A172 (cell line): ENCODE measurements at places on chromosomes 4 and X. TPM values are rescaled to one million over a fixed set of nuclear protein-coding genes. Genes with fewer than 3 reads are reported as not detected.

DNA sequence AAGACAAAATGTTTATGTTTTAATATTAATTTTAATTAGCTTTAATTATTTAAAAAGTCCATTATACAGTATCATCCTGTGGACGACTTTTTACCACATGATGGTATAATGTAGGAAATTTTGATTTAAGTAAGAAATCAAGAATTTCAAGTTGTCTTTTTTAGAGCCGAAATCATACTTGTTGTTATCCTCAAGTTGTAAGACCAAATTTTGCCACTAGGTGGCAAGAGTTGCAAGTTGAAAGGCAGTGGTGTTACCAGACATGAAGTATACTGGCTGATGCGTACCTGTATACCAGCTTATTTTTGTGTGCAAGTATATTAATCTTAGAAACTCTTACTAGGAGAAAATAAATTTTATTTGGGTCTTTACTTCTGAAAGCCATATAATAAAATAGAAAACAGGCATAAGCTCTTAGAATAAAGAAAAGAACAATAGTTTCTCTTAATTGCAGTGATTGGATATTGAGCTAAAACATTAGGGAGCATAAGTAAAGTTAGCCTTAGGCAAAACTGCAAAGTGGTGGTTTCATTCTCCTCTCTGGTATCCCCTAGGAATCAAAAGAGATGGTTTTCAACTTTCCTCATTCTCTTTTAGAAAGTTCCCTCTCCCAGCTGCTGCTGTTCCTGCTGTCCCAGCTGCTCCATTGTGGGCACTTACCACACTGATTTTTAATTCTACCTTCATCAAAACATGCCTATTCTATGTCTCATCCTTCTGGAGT is 118.0 kb upstream of the WDFY3 start:
- peak; percentile 39 for DNase-seq

DNA sequence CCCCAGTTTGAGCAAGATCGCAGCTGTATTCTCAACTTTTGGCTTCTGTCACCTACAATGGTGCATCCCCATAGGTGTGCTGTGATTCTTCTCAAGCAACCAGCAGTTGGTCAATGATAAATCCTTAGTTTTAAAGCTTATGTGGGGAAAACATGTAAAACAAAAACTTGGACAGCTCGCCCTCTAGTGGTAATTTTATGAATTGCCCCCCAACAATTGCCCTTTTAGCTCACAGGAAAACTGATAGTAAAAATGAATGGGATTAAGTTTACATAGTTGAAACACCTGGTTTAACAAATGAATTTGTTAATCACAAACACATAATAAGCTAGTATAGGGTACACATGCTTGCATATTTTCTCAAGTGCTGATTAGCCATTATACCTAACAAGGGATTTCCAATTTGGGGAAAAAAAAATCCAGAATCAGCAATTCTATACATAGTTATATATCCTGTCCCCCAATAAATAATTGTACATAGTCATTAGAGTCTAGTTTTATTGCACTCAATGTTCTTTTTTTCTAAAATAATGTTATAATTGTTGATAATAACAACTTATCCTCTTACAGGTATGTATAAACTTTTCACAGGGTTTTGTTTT is 30.1 kb downstream of the TEX13A start:
- DNase-seq = peak; percentile 0

F11 gene
- total RNA-seq = not detected in 2 replicates

TMEM271 gene
- not detected in 2 replicates for total RNA-seq

DNA sequence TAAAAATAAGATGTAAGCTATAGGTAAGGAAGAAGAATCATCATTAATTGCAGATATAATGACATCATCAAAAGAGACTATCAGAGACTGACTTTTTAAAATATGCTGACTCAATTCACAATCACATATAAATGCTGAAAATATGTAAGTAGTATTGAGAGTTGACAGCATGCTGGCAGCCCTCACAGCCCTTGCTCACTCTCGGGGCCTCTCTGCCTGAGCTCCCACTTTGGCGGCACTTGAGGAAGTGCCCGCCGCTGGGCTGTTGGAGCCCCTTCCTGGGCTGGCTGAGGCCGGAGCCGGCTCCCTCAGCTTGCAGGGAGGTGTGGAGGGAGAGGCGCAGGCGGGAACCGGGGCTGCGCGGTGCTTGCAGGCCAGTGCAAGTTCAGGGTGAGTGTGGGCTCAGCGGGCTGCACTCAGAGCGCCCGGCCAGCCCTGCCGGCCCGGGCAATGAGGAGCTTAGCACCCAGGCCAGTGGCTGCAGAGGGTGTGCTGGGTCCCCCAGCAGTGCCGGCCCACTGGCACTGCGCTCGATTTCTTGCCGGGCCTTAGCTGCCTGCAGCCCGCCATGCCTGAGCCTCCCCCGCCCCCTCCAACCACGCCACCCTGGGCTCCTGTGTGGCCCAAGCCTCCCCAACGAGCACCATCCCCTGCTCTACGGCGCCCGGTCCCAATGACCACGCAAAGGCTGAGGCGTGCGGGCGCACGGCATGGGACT is 68.9 kb downstream of the RAB28 start:
- no peak for DNase-seq

HCCS gene
- 54.3 and 59.6 TPM in 2 replicates for total RNA-seq

GRCh38 chr4:40736910-40737309 is 12.8 kb upstream of the NSUN7 start:
- DNase-seq = peak; percentile 9

DNA sequence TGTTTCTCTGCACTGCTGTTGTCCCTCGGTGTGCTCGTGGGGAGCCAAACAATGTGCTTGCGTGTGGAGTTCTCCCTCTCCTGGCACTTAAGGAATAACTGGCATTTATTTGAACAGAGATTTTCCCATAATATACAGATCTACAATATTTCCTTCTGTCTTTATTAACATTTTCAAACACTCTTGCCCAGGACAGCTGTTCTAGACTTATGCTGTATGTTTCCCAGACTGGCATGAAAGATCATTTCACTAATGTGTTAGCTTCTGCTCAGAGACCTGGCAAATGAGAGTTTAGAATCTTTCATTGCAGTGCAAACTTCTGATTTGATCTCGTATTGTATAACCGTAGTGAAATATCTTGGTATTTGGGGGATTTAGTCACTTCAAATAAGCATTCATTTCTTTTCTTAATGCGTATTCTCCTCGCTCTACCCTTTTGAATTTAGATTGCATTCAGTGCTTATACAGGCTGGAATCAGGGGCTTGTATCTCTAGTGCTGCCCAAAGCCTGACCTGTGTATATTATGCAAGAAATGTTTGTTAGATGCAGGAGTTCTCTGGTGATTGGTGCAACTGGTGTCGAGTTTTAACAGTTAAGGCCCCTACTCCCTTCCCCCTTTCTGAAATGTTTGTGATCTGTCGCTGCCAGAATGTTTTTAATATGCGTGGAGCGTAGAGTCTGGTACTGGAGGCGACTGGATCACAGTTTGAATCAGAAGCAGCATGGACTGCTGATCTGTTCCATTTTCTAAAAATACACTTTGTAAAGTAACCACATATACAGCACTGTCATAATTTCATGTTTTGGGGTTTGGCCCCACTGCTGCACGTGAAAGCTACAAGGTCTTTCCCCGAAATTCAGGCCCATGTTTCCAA is 326.3 kb downstream of the ARHGAP10 start:
- DNase-seq = no peak

DNA sequence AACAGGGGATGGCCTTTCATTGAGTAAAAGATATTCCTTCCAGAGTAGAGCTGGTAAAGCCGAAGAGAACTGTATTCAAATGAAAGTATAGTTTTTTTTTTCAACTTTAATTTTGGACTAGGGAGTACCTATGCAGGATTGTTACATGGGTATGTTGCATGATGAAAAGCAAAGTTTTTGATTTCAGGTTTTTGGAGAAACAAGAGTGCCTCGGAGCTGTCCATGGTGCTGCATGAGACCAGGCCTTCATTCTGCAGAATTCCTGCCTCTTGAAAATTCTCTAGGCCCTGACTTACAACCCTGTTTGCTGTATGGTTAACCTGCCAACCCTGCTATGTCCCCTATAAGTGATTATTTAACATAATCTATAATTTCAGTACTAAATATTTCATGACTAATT is 1065.7 kb upstream of the FTHL17 start:
- DNase-seq = peak; percentile 20

- peak; percentile 10 for DNase-seq
Measured at GRCh38 chr4:33696586-33696985, 2547.7 kb downstream of the ARAP2 start.

FATE1 gene
- not detected in 2 replicates for total RNA-seq

CTAG1A gene
- not detected in 2 replicates for total RNA-seq

DNA sequence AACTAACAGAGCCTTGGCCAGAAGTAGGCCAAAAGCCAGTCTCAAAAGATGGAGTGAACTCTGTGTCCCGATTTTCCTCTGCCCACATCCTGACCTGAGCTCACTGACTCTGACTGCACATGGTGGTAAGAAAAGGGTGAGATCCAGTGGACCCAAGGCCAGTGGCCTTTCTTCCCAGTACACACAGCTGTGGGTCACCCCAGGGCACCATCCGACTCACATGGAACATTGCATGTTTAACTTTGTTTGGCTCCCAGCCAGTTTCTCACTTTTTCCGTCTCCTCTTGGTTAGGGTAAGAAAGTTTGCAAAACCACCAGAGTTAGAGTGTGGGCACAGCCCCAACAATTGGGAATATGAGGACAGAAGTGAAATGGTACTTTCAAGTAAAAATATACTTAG is 69.8 kb downstream of the GAB1 start:
- no peak for DNase-seq

ADH7 gene
- not detected in 2 replicates for total RNA-seq

DNA sequence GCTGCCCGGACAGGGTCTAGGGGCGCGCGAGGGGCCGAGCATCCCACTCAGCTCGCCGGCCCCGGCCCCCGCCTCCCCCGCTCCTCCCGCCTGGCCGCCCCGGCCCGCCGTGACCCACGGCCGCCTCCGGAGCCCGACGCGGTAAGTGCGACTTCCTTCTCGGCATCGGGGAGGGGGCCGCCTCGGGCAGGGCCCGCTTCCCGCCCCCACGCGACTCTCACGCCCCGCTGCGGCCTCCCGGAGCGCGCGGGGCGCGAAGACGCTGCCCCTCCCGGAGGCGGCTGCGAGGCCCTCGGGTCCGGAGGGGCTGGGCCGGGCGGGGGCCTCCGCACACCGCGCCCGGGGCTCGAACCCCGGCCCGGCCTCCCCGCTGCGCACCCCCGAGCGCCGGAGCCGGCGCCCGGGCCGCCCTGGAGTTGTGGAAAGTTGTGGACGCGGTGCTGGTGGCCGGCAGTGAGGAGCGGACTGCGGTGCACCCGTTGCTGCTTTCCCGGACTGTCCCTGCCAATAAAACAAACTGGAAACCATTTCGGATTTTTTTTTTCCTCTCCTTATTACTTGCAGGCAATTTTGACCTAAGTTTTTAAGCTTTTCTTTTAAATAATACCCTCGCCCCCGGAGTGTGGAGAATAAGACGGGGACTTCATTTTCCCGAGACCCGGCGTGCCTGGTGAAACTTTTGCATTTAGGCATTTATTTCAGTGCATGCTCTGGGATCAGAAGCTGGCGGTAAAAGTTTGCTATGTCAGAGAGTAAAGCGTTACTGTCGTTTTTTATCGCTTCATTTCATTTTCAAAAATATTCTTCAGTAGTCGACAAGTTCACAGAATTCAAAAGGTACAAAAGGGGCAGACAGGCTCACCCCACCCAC is 13.0 kb upstream of the TMEM156 start:
- DNase-seq = peak; percentile 2

- no peak for DNase-seq
Measured at GRCh38 chr4:68324519-68325262, 25.2 kb downstream of the YTHDC1 start.

ARMCX4 gene
- total RNA-seq = not detected in 2 replicates

DNA sequence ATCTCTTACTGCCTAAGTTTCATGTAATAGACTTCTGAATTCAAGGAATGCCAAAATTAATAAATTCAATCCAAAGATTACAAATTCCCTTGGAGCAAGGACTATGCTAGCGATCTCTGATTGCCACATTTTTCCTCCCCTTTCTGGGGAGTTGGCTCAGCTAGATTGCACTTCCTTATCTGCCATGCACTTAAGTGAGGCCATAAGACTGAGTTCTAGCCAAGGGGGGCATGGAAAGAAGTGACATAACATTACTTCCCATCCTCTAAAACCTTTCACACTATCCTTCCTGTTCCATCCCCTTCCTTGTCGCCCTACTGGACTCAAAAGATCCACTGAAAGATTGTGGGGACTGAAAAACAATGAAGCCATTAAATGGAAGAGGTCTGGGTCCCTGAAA is 53.8 kb upstream of the TXK start:
- DNase-seq = no peak

DNA sequence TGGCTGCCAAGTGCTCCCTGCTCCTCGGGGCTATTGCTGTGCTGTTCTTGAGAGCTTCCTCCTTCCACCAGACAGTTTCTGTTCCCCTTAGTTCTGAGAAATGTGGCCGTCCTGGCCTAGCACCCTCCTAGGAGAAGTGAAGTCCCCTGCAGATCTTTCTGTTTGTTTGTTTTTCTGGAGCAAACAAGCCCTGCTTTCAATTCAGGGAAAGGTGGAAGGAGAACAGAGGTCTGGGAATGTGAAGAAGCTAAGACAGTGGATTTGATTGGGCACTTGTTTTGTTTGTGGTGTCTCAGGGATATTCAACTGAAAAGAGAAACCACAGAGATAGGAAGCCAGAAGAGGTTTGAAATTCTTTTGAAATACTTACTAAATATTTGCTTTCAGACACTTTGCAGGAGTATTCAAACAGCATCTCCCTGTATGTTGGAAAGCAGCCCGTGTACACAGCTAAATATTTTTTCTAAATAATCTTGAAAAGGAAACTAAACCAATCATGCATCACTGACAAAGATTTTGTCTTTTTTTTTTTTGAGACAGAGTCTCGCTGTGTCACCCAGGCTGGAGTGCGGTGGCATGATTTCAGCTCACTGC is 36.5 kb upstream of the PPM1K start:
- peak; percentile 37 for DNase-seq

PLAC1 gene
- 0.38 and 2.8 TPM in 2 replicates for total RNA-seq
